ENCODE measurements at places on chromosomes 13 and 19. TPM values are rescaled to one million over a fixed set of nuclear protein-coding genes. Genes with fewer than 3 reads are reported as not detected.
A peak's percentile ranks its signal among the peaks of the same experiment; 100 is the strongest.

DNA sequence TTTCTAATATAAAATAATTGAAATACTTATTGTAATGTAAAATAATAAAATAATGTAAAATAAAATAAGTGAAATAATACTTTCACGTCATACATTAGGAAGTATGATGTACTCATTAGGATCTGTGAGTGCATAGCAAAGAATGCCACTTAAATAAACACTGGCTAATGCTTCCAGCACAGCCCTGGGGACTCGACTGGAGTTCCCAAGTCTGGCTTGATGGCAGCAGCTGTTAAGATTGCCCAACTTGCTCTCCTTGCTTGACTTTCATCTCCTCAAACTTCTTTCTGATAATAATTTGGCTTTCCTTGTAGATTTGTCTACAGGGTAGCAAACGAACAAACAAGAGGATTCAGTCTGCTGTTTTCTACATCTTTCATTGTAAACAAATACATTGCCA is 191.9 kb downstream of the COG6 start:
- H3K27ac ChIP-seq = no peak overlapping the region
- no peak overlapping the region for H3K4me3 ChIP-seq
- no peaks in the 10 kb centered on the region for H3K27me3 ChIP-seq
- no peak for DNase-seq

DNA sequence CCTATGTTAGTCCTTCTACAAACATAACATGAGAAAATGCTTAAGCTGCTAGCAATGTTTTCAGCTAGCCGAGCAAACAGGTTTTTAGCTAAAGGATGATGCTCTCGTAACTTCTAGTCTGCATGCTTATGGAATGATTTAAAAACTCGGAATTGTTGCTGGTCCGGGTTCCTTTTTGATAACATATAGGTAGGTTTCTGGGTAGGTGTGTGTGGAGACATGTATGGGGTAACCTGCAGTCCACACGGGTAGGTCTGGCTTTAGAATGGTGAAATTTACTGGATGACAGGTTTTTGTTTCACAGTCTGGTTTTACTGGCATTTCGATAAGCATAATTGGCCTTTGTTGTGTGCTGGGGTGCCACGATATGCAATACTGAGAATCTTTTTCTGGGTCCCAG is 4.4 kb downstream of the ZNF813 start:
- DNase-seq = no peak
- no peaks in the 10 kb centered on the region for H3K27me3 ChIP-seq
- no peak overlapping the region for H3K27ac ChIP-seq
- H3K4me1 ChIP-seq = peaks cover 19% of the 10 kb centered on the region
- no peak overlapping the region for H3K4me3 ChIP-seq

PNMA8B gene
- total RNA-seq = 1.7 TPM

DNA sequence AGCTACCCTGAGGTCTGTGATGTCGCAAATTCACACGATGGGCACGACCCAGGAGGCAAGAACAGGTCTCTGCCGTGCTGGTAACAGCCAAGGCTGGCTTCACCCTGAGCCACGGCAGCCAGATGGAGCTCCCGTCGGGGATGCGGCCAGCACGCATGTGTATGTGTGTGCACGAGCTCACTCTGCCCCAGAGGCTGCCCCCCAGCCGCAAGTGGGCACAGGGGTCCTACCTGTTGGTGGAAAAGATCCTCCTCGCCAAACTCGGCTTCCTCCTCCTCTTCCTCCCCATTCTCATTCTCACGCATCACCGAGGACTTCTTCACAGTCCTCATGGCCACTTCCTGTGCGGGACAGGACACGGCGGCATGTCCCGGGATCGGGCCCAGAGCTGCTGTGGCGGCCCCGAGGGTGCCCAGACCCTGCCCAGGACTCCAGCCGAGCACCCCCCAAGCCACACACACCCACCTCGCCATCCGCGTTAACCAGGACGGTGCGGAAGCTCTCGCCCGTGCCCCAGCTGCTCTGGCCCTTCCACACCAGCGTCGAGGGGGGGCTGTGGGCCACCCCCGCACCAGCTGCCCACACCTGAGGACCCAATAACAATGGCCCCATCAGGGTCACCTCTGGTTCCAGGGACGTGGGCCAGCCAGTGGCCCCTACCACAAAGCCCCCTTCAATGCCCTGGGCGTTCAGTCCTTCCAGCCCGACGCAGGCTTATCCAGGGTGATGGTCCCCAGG is 4.1 kb upstream of the TIMM13 start:
- H3K36me3 ChIP-seq = peaks cover 44% of the 10 kb centered on the region
- DNase-seq = no peak
- H3K27me3 ChIP-seq = no peaks in the 10 kb centered on the region
- H3K4me3 ChIP-seq = no peak overlapping the region
- H3K27ac ChIP-seq = no peak overlapping the region

DNA sequence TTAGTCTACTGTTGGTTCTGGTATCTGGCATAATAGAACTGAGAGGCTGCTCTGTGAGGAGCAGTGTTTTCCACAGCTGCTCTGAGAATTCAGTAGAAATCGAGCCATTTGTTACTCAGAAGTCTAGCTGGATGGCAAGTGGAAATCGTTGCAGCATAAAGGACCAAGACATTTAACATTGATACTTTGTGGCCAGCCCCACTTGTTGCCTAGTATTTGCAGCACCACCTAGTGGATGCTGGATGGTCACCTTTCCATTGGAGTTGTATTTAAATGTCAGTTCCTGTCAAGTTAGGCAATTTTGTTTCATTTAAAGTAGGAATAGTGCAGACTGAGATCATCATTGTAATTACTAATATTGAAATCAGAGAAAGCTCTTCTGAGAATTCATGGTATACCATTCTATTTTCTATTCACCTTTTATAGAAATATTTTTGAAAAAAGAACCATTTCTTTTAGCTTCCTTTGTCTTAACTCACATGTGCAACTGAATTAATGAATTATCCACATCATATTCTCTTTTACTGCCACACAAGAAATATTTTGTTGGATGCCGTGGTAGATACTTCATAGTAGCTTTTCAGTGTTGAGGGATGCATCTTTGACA is 64.6 kb downstream of the PDS5B start:
- no peaks in the 10 kb centered on the region for H3K27me3 ChIP-seq
- no peaks in the 10 kb centered on the region for H3K36me3 ChIP-seq
- DNase-seq = no peak
- H3K4me3 ChIP-seq = no peak overlapping the region

- no peaks in the 10 kb centered on the region for H3K4me1 ChIP-seq
- no peaks in the 10 kb centered on the region for H3K36me3 ChIP-seq
- no peak overlapping the region for H3K27ac ChIP-seq
- no peak overlapping the region for H3K4me3 ChIP-seq
- no peaks in the 10 kb centered on the region for H3K27me3 ChIP-seq
Measured at GRCh38 chr13:22114630-22115311, 443.9 kb downstream of the FGF9 start.

- H3K36me3 ChIP-seq = no peaks in the 10 kb centered on the region
- H3K27me3 ChIP-seq = no peaks in the 10 kb centered on the region
- H3K27ac ChIP-seq = no peak overlapping the region
- DNase-seq = no peak
Measured at GRCh38 chr19:10538204-10538983, 5.3 kb upstream of the ATG4D start.

DNA sequence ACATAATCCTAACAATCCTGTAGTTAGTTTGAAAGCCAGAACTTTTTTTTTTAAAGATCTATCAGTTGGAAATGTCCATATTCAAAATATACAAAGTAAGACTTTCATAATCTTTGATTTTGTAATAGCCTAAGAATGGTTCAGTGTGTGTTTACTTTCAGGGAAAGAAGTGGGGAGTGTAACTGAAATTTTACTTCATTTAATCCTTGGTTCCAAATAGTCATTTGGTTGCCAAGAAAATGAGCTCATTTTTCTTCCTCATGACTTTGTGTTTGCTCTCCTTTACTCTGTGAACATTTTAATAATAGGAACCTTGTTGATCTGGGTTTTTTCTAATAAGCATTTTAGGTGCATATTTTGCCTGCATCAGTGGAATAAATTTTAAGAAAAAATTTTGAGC is 278.8 kb downstream of the SLITRK6 start:
- H3K4me3 ChIP-seq = no peak overlapping the region
- no peaks in the 10 kb centered on the region for H3K27me3 ChIP-seq
- H3K36me3 ChIP-seq = no peaks in the 10 kb centered on the region

DNA sequence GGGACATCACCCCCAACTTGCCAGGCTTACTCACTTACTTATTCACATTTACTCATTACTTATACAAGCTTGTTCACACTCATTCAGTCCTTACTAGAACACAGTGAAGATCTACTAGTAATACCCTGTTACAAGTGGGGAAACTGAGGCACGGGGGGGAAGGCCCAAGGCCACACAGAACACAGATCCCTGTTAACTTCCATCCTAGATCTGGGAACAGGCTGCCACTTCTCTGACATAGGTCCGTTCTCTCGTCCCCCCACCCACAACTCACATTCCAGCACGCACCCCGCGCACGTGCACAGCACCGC is 1.5 kb upstream of the NRTN start:
- no peaks in the 10 kb centered on the region for H3K27me3 ChIP-seq
- H3K4me3 ChIP-seq = peak overlapping the region; percentile 72
- peak overlapping the region; percentile 89 for H3K27ac ChIP-seq
- peaks cover 7% of the 10 kb centered on the region for H3K36me3 ChIP-seq
- peaks cover 28% of the 10 kb centered on the region for H3K4me1 ChIP-seq
- no peak for DNase-seq

TSKS gene
- total RNA-seq = not detected

TMC4 gene
- 0.98 TPM for total RNA-seq

- peak overlapping the region; percentile 92 for H3K27ac ChIP-seq
- peak overlapping the region; percentile 67 for H3K4me3 ChIP-seq
- H3K36me3 ChIP-seq = no peaks in the 10 kb centered on the region
- H3K27me3 ChIP-seq = no peaks in the 10 kb centered on the region
- peaks cover 21% of the 10 kb centered on the region for H3K4me1 ChIP-seq
Measured at GRCh38 chr19:52896431-52897137, 851 bp downstream of the ZNF320 start.

DNA sequence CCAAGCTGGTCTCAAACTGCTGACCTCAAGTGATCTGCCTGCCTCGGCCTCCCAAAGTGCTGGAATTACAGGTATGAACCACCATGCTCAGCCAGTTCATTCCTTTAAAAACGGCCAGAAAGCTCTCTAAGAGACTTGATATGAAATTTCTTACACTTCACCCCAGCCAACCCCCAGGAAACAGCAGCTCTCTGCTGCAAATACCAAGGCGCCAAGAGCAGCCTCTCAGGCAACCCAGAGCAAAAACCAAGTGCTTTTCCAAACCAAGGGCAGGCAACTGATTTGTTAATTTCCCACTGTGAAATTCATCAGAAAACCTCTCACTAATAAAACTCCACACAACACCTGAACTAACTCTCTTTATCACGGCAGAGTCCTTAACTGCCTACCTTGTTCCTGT is 44.9 kb downstream of the LATS2 start:
- no peaks in the 10 kb centered on the region for H3K27me3 ChIP-seq
- no peak for DNase-seq
- H3K27ac ChIP-seq = peak overlapping the region; percentile 74
- H3K36me3 ChIP-seq = no peaks in the 10 kb centered on the region
- peak overlapping the region; percentile 22 for H3K4me3 ChIP-seq

DNA sequence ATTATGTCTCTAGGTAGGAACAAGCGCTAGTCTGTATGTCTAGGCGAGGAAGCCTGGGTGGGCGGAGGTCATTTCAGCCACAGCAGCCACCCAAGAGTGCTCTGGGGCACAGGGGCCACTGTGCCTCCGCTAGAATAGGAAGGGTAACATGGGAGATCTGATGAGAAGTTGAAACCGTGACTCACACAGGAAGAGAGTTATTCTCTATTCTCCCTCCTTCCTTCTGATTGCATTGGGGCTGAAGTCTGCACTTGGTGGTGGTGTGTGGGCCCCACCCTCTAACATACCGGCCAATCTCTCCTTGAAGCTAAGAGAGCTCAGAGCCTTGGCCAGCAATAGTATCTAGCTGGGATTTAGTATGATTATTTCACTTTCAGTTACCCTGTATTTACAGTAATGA is 20.3 kb upstream of the GGACT start:
- H3K36me3 ChIP-seq = no peaks in the 10 kb centered on the region
- H3K27me3 ChIP-seq = no peaks in the 10 kb centered on the region
- no peak overlapping the region for H3K4me3 ChIP-seq
- no peaks in the 10 kb centered on the region for H3K4me1 ChIP-seq
- no peak for DNase-seq
- H3K27ac ChIP-seq = no peak overlapping the region

LRFN3 gene
- total RNA-seq = 13.7 TPM

KLK12 gene
- total RNA-seq = not detected

DNA sequence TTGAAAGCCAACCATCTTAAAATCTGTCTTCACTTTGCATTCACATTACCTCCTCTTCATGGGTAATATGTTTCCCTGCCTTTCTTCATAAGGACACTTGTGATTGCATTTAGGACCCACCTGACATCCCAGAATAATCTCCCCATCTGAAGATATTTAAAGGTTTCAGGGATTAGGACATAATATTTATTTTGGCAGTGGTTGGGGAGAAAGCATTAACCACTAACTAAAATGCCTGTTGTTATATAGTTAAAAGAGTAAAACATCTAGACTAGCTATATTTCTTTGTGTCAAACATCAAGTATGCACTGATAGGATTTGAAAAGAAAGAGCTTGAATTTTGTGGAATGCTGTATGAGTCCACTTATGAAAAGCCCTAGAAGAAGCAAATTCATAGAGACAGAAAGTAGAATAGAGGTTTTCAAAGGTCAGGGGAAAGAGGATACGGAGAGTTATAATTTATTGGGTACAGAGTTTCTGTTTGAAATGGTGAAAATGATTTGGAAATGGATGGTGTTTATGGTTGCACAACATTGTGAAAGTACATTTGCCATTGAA is 457.7 kb upstream of the SPRY2 start:
- H3K36me3 ChIP-seq = no peaks in the 10 kb centered on the region
- DNase-seq = no peak
- H3K27ac ChIP-seq = no peak overlapping the region
- no peaks in the 10 kb centered on the region for H3K27me3 ChIP-seq
- H3K4me3 ChIP-seq = no peak overlapping the region

- no peaks in the 10 kb centered on the region for H3K4me1 ChIP-seq
- H3K36me3 ChIP-seq = no peaks in the 10 kb centered on the region
- no peak for DNase-seq
- no peak overlapping the region for H3K4me3 ChIP-seq
Measured at GRCh38 chr13:31878495-31878894, 139.2 kb downstream of the RXFP2 start.

GPC6 gene
- 17.2 TPM for total RNA-seq

HOOK2 gene
- 13.7 TPM for total RNA-seq

DNA sequence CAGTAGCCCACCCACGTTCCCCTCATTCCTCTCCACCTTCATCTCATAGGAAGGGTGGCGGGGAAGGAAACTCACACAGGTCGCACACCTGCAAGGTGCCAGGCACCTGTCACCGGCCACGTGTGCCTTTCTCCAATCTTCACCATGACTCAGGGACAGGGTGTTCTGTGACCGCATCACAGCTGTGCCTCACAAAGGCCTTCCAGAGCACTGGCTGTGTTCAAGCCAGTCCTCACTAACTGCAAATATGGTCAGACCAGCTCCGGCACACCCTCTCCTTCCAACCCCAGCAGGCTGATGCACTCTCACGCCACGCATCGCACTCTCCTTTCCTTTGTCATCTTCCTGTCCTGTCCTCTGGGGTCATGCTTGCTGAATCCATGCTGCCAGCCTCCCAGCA is 415.9 kb downstream of the IRS2 start:
- H3K27me3 ChIP-seq = no peaks in the 10 kb centered on the region
- no peak overlapping the region for H3K27ac ChIP-seq
- H3K4me1 ChIP-seq = peaks cover 12% of the 10 kb centered on the region
- DNase-seq = peak; percentile 77
- no peak overlapping the region for H3K4me3 ChIP-seq
